Smooth muscle cell of bladder (primary cell): ENCODE measurements at places on chromosomes 1 and 21. TPM values are rescaled to one million over a fixed set of nuclear protein-coding genes. Genes with fewer than 3 reads are reported as not detected.

Gene FCRLB
- 1.1 and 1.7 TPM in 2 replicates for total RNA-seq

Gene LCE3D
- not detected in 2 replicates for total RNA-seq

Gene SLC26A9
- not detected in 2 replicates for total RNA-seq

Gene PCAT6
- 0.55 TPM in 1 of 2 replicates, not detected in the other for total RNA-seq

Gene OR2G2
- not detected in 2 replicates for total RNA-seq

Gene LRRC71
- not detected in 2 replicates for total RNA-seq

Gene OPTC
- total RNA-seq: not detected in 2 replicates

Gene KRTAP19-1
- total RNA-seq: not detected in 2 replicates

Gene S100A2
- total RNA-seq: 1.8 and 2.6 TPM in 2 replicates

Gene SLAMF1
- total RNA-seq: not detected in 2 replicates

Gene SCP2
- total RNA-seq: 194 and 238 TPM in 2 replicates

Gene ARTN
- 0.14 and 0.18 TPM in 2 replicates for total RNA-seq

Gene EPHB2
- 11.0 and 20.7 TPM in 2 replicates for total RNA-seq

Gene OR2C3
- total RNA-seq: not detected in 2 replicates

Gene WNT4
- 0.28 and 0.74 TPM in 2 replicates for total RNA-seq

Gene GCSAML
- not detected in 2 replicates for total RNA-seq

Gene CLDN14
- total RNA-seq: 0.09 TPM in 1 of 2 replicates, not detected in the other

Gene MIXL1
- total RNA-seq: not detected in 2 replicates

Gene RHCE
- total RNA-seq: 1.8 and 2.4 TPM in 2 replicates

Gene LCE1F
- not detected in 2 replicates for total RNA-seq

Gene CFAP45
- 0.46 and 0.85 TPM in 2 replicates for total RNA-seq

Gene PTPN22
- 0.28 and 0.55 TPM in 2 replicates for total RNA-seq

Gene SPRR2G
- total RNA-seq: not detected in 2 replicates

Gene CFHR4
- under 0.01 TPM in 1 of 2 replicates, not detected in the other for total RNA-seq

Gene THEM5
- not detected in 2 replicates for total RNA-seq

Gene ADAMTS1
- 366 and 480 TPM in 2 replicates for total RNA-seq

Gene ADIPOR1
- 93.6 and 126 TPM in 2 replicates for total RNA-seq

Gene P3H1
- 161 and 168 TPM in 2 replicates for total RNA-seq

Gene S100A12
- not detected in 2 replicates for total RNA-seq

Gene BNIPL
- total RNA-seq: 0.14 and 0.18 TPM in 2 replicates

Gene SLC5A9
- total RNA-seq: not detected in 2 replicates

Gene FCRL1
- not detected in 2 replicates for total RNA-seq

Gene FCER1G
- total RNA-seq: not detected in 2 replicates

Gene FCRL2
- total RNA-seq: not detected in 2 replicates

Gene PSMB2
- total RNA-seq: 14.2 and 14.9 TPM in 2 replicates
